ENCODE measurements at places on chromosomes 12 and 14.
A peak's percentile ranks its signal among the peaks of the same experiment; 100 is the strongest.

DNA sequence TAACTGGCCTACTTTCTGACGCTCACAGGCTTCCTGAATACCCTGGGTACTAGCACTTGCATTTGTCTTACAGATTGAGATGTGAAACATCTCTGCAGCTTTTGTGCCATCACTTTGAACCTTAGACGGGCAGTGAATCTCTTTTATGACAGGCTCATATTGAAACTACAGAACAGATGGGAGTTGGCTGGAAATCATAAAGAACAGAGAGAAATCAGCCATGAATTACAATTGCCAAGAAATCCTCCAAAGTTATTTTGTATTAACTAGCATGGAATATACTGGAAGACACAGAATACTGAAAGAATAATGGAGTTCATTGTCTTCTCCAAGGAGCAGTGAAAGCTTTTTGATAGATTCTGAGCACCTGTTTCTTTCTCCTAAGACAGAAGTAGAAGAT is 32.7 kb downstream of the MYF5 start:
- no peak for DNase-seq

DNA sequence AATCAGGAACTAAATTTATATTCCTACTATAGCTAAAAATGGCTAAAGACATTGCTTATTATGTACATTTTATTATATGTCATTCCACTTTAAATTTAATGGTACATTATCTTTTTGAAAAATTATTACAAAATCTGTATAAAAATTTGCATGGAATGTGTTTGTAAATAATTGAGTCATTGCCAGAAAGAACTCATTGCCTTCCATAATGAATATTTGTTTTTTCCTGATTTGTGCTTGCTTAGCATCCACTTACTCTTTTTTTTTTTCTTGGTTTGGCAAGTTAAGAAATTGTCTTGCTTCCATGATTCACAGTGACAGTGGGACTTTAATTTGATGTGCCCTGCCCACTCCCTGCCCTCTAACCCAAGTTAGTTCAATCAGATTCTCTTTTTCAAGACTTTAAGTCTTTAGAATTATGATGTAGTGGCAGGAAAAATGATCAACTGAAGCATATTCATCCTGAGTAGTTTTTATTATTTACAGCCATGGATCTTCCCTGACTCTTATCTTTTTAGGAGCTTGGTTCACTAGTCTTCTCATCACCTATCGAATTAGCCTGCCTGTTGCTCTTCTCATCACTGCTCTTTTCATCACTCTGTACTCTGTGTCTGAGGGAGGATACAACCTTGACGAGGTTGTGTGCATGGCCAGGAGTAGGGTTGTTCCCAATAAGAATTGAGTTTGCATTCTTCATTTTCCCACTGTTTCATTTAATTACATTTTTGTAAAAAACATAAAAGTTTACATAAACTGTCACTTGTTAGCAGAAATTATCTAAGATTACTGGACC is 442.0 kb downstream of the BTG1 start:
- DNase-seq: no peak

GRCh38 chr14:54267172-54267571 is 129.6 kb upstream of the CDKN3 start:
- DNase-seq: no peak

DNA sequence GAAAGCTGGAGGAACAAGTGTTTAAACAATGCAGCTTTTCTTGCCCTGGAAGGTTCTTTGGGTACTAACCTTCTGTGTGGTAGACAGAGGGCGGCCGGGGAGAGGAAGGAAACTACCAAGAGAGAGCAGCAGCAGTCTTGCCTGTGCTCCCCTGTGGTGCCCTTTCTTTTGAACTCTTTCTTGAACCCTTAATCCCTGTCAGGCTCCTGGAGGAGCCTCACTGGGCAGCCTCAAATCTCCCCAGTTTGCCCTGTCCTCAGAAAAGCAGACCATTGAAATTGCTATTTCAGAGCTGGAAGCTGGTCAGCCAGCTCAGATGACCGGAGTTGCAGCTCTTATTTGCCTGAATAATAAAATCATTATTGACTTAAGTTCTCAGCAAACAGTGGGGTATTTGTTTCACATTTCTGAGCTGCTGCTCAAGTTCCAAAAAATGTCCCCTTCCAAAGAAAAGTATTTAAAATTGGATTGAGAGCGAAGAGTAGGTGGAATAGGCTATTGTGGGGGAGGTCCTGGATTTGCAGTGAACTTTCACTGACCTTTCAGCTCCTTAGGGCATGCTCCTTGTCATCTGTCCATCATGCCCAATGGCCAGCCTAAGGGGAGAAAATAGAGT is 42.1 kb upstream of the RNASE3 start:
- no peak for DNase-seq

DNA sequence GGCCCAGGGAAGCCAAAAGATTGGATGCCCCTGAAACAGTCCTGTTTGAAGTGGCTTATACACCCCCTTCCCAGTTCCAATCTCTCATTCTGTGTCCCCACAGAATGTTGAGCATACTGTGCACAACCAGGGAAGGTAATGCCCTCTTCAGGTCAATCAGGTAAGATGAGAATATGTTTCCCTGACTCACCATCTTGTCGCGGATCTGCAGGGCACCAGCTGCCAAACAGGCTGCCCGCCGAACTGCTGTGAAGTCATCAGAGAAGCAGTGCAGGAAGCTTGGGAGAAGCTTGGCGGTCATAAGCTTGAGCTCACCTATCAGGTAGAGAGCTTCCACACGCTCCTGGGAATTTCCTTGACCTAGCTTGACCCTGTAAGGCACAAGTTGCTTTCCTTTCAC is 9.6 kb downstream of the RIOX1 start:
- DNase-seq: no peak

- no peak for DNase-seq
Observed at GRCh38 chr12:53868511-53868986, 70.1 kb upstream of the HOXC13 start.

DNA sequence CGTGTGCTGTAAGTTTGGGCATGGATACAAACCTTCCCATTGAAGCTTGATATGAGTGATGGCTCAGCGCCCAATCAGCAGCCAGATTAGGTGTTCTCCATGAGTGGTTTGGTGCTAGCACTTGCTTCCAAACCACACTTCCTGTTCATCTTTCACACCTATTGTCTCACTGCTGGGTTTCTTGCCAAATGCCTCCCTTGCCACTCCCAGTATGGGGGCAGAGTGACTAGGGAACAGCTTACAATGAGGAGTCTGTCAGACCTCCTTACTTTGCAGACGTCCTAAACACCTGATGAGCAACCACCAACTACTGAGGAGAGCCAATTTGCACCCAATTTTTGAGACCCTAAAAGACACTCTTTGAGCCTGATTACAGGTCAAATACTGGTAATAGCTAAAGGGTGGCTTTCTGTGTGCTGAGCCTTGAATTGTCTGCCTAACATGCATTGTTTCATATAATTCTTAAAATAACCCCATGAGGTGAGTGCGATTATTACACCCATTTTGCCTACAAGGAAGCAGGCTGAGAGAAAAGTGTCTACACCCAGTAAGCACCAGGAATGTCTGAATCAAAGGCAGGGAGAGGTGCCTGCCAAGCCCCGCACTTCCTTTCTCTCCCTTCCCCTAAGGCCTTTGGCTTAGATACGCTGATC is 48.4 kb upstream of the FOS start:
- peak; percentile 49 for DNase-seq

- DNase-seq: no peak
Observed at GRCh38 chr12:21913823-21914222, 27.4 kb downstream of the ABCC9 start.

GRCh38 chr14:67584978-67585377 is 15.1 kb downstream of the PIGH start:
- no peak for DNase-seq

DNA sequence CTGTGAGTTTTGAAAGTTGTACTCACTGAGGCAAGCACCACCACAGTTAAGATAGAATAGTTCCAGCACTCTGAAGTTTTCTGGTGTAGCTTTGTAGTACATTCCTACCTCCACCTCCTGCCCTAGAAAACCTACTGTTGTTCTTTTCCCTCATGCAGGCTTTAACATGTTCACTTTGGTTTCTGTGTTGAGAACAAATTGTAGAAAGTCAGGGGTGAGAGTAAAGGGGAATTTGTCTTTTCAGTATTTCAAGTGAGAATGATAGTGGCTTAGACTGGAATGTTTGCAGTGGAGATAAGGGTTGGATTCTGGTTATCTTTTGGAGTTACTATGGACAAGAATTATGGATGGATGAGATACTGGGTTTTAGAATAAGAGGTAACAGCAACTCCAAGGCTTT is 67.2 kb downstream of the AEBP2 start:
- no peak for DNase-seq

GRCh38 chr12:10214895-10215267 is 2.2 kb downstream of the GABARAPL1 start:
- DNase-seq: no peak

- no peak for DNase-seq
Observed at GRCh38 chr14:53951243-53951626, 5.4 kb downstream of the BMP4 start.

DNA sequence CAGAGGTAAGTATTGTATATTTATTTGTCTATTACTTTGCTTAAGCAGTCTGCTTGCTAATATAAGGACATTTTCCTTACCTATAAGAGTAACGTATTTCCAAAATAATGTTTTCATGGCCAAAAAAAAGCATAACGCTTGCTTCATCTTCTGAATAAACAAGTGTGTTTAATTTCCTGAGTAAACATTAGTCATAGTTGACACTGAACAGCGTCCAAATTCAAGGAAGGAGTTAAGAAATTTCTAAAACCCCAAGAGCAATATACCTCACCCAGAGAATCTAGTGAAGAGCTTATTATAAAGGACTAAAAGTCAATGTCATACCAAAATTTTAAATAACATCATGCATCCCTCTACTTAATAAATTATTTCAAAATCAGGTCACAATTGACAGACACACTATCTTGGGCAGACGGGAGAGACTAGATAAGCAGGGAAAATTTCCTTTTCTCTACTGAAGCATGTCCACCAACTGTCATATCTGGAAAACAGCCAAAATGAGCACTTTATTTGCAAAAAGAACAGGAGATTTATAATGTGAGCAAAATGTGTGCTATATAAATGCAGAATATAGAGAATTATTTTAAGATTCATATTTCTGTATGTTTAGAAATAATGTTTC is 25.1 kb downstream of the ANKS1B start:
- DNase-seq: no peak

GRCh38 chr12:58291106-58291505 is 349.7 kb downstream of the ATP23 start:
- DNase-seq: no peak

DNA sequence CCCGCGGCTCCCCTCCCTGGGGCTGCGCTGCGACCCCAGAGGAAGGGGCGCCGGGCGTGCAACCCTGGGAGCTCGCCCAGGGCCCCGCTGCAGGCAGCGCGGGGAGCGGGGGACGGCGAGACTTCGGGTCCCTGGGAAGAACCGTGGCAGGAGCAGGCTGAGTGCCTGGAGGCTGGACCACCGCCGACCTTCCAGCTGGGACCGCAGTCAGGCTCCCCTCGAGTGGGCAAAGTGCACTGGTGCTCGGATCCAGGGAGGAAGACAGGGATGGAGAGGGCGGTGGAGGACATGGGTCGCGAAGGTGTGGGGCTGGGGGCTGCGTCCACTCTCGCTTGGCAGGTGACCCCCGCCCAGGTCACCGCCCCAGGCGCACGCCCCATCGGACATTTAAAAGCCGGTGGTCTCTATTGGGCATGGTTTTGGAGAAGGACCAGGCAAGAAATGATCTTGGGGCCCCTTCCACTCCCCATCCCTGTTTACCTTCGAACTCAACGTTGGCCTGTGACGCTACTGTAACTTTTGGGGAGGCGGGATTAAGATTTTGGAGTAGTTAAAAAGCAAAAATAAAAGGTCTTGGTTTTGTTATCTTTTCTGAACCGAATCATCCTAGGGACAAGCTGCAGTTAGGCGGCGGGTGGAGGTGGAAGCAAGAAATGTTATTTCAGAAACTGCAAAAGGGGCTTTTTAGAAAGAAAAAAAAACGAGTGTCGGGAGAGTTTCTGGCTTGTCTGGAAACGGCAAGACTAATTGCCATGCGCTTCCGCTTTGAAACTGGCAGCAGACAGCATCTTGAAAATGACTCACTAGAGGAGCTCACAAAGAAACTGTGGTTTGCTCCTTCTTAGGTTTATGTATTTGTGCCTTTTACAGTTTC is 1.0 kb downstream of the ELK3 start:
- peak; percentile 68 for DNase-seq

DNA sequence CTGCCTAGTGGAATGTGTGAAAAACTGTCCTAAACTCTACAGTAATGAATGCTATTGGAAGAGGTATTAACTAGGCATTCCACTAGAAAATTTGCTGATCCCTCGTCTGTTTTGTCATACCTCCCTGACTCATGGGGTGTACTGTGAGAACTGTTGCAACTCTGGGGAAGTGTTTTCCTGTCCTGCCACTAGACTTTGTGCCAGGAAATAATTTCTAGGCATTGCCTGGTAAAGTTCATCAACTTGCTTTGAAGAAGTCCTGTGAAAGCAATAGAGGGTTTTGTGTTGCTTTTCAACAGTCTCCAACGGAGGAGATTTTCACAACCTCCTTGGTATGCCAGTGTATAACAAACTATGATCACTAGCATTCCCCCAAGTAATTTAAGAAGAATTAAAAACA is 139.9 kb downstream of the AKAP6 start:
- no peak for DNase-seq

GRCh38 chr12:83389237-83389996 is 702.7 kb downstream of the TMTC2 start:
- DNase-seq: no peak

GRCh38 chr14:54730156-54730961 is 163.4 kb downstream of the SAMD4A start:
- DNase-seq: peak; percentile 41

DNA sequence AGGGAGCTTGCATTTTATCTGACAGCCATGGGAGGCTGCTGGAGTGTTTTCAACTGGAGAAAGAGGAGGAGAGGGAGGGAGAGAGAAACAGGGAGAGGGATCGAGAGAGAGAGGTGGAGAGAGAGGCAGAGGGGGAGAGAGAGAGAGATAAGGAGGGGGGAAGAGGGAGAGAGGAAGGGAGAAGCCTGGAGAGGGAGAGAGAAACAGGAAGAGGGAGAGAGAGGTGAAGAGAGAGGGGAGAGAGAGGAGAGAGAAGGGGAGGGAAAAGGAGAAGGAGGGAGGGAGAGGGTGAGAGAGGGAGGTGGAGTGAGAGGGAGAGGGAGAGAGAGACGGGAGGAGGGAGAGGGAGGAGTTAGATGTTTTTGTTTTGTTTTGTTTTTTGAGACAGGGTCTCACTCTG is 45.6 kb downstream of the DNAH10 start:
- no peak for DNase-seq

DNA sequence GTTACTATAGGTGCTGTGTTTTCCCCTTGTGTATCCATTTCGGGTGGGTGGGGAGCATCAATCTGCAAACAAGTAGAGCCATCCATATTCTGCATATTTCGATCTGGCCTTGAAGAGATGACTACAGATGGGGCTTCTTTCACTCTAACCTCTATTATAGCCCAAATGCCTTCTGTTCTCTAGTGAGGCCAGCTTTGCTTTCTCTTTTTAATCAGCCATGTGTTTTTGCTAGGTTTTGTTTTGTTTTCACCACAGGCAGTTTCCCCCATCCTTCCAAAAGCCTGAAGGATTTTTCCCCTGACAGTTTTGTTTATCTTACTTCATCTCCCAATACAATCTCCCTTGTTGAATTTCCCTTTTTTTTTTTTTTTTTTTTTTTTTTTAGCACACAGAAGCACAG is 224.1 kb downstream of the BTG1 start:
- no peak for DNase-seq

GRCh38 chr12:57940915-57941164 is 527 bp upstream of the ATP23 start:
- DNase-seq: no peak

Measured in activated naive CD8-positive, alpha-beta T cell treated with anti-CD3 and anti-CD28 coated beads, Interleukin-2, amount 50 U/mL, for 24 hours (primary cell).